ENCODE measurements at places on chromosomes 2 and 18.

DNA sequence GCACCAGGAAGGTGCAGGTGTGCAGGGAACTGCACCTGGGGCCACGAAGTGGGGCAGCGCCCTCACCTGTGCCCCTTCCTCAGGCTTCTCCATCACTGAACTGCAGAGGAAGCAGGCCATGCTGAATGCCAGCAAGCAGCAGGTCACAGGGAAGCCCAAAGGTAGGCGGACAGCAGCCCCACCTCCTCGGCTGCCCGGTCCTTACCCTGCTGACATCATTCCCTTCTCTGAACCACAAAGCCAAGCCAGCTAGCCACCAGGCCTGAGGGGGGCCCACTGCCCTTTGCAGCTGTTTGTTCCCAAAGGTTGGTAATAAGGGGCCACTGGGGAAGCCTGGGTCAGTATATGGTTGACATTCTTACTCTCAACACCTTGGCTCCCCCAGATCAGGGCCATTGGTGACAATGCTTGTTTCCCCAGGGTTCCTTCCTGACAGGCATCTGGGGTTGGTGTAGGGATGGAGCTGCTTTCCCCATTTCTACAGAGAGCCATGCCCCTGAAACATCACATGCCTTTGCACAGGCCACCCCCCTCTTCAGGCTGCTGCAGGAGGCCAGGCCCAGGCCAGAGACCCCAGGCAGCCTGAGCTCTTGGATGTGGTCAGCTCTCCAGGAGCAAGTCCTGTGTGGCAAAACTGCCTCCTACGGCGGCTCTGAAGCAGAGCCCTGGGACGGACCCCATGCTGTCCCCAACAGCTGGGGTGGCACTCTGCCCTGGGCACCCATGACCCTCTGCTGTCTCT lies 47.8 kb downstream of the FAM168B start:
- DNase-seq: no peak

DNA sequence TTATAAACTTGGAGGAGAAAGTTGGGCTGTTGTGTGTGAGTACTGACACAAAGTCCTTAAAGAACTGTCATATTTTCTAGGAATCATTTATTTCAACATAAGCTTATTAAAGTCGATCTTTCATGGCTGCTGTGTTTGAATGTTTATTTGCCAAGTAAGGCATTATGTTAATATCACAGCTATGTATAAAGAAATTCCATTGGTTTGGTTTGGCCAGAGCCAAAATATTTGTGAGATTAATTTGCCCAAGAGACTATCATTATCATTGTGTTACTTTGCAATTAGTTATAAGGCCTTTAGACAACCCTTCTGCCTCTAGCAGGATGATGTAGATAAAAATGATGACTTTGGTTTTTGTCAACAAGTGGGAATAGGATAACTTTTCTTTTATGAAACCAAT lies 240.6 kb upstream of the NT5C1B start:
- no peak for DNase-seq

DNA sequence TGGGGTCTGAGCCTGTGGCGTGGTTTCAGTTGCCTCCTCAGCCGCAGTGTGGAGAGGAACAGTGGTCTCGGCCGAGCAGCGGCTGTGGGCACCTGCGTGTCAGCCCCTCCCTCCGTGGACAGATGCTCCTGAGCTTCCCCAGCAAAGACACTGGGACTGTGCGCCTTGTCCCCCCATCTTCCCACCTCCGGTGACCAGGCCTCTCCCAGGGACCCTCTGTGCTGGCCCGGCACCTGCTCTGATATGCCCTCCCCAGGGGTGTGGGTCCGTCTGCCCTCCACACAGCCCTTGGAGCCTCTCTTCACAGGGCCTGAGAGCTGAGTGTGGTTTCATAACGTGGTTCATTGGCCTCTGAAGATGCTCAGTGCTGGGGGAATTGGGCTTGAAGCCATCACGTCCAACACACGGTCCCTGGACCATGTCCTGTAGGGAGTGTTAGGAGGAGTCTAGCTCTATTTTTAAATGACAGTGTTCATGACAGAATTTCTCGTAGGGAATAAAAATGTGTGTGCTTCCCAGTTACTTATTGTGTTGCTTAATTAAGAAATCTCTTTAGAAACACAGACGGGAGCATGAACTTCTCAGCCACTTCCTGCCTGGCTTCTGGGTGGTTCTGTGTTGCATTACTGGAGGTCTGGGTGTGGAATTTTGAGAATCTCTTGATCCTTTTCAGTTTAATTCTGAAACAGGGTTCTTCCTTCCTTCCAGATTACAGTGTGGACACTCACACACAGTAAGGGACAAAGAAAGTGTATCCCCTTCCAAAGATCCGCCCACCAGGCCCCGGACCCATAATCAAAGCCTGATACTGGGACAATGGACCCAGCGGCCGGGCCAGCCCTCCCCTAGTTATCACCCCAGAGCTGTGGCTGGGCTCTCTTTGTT lies 110.7 kb downstream of the NFATC1 start:
- no peak for DNase-seq

GRCh38 chr2:46225150-46225625 lies 72.0 kb upstream of the EPAS1 start:
- DNase-seq: no peak

DNA sequence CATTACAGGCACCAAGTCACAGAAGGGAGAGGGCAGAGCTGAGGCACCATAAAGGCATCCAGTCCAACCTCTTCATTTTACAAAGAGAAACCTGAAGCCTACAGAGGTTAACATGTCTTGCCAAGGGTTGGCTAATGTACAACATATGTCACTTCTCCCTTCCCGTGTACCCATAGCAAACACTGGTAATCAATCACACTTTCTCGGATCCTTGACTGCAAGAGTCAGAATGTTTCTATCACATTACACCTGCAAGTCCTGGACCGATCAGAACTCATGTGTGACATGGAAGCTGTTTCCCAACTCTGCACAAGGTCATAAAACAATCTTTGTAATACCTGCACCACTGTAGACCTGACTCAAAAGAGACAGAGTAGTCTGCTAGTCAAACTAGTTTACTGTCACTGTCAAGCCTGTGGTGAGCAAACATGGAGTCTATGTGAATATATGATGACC lies 6.0 kb downstream of the ANKRD44 start:
- no peak for DNase-seq

GRCh38 chr18:78719821-78720220 lies 259.8 kb upstream of the SALL3 start:
- no peak for DNase-seq

DNA sequence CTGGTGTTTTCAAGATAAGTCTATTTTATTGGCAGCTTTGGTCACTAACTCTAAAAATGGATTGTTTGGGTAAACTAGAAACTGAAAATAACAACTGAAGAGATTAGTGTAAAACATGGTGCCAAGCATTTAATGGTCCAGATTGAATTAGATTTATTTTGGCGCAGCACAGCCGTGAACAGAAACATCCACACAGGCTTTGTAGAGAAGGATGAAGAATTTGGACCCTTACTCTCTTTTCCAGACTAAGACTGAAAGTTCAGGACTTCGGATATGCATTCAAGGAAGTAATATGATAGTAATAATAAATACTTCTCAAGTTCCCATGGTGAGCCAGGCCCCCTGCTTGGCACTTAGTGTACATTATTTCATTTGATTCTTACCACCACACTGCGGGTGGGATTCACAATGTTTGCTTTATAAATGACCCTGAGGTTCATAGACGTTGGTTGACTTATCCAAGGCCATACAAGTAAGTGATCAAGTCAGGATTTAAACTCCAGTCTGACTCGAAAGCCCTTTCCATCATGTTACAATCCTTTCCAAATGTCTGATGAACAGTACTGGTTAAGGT lies 54.2 kb upstream of the ITGB6 start:
- DNase-seq: no peak

- DNase-seq: no peak
Measured at GRCh38 chr2:124149571-124149970, 124.5 kb downstream of the CNTNAP5 start.
